ENCODE measurements at places on chromosomes 16 and 17.
A peak's percentile ranks its signal among the peaks of the same experiment; 100 is the strongest.

DNA sequence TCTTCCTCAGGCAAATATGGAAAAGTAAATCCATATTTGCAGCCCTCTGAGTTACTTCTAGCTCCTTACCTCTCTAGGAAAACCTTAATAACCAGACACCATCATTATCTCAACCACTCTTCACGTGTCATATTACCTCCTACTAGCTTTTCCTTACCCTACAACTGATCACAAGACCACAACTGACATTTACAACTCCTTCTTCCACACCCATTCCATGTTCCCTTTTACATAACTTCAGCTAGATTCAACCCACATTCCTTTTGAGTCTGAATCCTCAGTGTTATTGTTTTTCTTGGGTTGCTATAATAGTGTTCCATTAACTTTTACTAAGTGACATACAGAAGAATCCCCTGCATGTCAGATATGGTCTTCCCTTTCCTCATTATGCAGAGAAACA, 4.7 kb upstream of the OR1E2 start:
- no peak for DNase-seq

GRCh38 chr17:15409721-15410250, 57.6 kb downstream of the CDRT4 start:
- no peak for DNase-seq

GRCh38 chr16:12391956-12392355, 411.7 kb downstream of the CPPED1 start:
- no peak for DNase-seq

- DNase-seq, result no peak
Measured at GRCh38 chr17:6366221-6366666, 68.7 kb downstream of the AIPL1 start.

DNA sequence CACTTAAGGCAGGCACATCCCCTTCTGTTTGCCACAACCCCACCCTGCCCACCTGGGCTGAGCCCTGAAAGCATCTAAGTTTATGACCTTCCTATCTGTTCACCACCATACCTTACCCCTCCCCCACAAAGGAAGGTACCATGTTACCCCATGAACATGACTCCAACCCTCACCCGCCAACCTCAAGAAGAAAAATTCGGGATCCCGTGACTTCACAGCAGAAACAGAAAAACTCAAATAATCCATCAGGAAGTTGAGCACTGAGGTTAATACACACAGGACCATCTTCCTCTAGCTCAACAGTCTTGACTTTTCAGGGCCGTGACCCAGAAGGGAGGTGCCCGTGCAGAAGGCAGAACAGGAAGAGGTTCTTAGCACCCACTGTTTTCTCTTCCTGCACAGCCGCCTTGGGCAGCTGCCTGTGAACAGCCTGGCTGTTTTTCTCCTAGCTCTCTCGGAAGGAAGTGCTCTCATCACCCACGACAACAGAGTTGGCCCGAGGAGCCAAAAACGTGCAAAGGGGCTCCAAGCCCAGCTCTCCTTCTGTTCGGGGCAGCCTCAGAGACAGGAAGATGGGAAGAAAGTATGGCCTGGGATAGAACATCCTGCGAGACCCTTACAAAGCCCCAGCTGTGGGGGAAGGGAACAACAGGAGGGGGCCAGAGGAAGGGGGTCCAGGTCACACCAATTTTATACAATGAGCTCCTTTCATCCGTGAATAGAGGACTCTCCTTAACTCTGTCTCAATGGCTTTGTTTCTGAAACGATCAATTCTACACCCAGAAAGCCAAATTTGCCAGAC, 101.1 kb downstream of the XYLT1 start:
- no peak for DNase-seq

GRCh38 chr16:85062845-85063244, 35.2 kb downstream of the KIAA0513 start:
- DNase-seq, result no peak

- DNase-seq, result no peak
Measured at GRCh38 chr17:80097844-80098691, 3.3 kb upstream of the GAA start.

DNA sequence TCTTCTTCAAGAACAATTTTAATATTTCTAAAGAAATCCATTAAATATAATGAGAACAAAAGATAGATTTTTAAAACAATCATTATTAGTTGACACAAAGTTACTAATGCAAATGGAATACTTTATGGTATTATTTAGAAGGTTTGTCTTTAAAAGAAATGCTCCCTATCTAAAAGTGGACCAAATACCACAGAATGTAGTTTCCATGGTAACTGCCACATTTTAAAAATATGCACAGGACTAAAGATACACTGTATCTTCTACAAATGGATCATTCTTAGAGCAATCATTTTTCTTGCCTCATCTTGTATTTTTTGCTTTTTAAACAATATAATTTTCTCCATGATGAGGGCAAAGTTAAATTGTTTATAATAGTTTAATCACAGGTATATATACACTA, 296.0 kb downstream of the CEP112 start:
- no peak for DNase-seq

- peak; percentile 61 for DNase-seq
Measured at GRCh38 chr16:55418586-55418985, 60.4 kb upstream of the MMP2 start.

- no peak for DNase-seq
Measured at GRCh38 chr17:36989173-36989572, 40.4 kb downstream of the AATF start.

GRCh38 chr17:63378411-63379375, 67.4 kb downstream of the CYB561 start:
- DNase-seq, result no peak

GRCh38 chr16:80896776-80897175, 92.4 kb upstream of the CDYL2 start:
- DNase-seq, result peak; percentile 26

DNA sequence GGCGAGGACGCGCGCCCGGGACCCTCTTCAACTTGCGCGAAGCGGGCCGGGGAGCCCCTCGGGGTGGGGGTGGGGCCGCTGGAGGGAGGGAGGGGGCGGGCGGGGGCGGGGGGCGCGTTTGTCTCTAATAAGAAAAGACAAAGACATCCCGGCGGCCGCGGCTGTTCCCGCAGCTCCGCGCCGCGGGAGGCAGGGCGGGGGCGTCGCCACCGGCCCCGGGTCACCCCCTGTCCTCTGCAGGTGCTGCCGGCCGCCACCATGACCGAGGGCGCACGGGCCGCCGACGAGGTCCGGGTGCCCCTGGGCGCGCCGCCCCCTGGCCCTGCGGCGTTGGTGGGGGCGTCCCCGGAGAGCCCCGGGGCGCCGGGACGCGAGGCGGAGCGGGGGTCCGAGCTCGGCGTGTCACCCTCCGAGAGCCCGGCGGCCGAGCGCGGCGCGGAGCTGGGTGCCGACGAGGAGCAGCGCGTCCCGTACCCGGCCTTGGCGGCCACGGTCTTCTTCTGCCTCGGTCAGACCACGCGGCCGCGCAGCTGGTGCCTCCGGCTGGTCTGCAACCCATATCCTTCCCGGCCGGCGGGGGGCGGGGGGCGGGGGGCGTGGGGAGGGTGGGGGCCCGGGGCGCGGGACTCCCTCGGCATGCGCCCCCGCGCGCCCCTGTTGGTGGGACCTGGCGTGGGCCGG, 714 bp downstream of the CACNA1H start:
- DNase-seq, result no peak

GRCh38 chr17:67324330-67324729, 42.0 kb downstream of the PSMD12 start:
- DNase-seq, result no peak

DNA sequence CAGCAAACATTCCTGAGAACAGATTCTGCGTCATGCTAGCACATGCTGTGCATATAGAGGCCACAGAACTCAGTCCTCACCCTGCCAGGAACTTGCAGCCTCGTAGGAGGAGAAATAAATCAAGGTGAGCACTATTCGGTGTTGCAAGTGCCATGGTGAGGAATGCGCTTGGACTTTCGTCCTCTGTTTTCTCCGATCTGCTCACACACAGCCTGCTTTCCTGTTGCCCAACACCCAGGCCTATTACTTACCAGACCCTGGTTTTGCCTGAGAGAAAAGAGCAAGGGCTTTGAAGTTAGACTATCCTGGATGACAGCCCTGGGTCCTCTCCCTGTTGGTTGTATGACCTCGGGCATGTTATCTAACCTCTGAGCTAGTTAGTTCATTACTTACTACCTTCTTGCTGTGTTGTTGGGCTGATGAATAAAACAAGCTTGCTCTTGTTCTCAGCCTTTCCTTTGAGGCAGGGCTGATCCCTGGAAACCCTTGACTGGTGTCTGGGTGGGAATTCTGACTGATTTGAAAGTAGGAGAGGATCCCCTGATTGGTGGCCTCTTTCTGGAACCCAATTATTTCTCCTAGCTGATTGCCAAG, 2.9 kb downstream of the ACSF2 start:
- DNase-seq, result no peak

DNA sequence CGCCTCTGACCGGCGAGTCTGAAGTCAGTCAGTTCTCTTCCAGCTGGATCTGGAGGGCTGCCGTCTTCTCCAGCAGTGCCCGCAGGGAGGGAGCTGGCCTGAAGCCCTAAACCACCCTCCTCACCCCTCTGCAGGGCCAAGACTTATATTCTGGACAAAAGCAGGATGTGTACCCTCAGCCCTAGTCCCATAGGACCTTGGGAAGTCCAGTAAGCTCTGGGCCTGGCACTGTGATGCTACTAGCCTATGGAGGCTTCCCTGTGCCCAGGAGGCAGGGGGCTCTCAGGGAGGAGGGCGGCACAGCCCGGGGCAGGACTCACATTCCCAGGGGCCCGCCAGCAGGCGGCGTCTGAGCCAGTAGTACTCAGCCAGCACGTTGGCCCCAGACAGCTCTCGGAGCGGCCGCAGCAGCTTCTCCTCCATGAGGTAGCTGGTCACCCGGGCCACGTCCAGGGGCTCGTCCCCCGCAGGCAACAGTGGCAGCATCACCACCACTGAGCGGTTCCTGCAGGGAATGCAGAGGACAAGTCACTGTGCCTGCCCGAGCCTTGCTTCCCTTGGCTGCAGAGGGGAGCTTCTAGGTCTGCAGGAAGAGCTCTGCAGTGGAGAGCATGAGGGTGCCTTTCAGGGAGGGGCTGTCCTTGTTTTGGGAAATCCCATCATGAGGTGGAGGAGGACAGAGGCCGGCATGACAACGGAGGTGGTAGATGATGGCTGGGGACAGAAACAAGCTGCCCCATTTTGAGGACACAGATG, 41.7 kb downstream of the RMI2 start:
- peak; percentile 29 for DNase-seq

GRCh38 chr17:79301469-79301868, 226.8 kb downstream of the ENGASE start:
- DNase-seq, result no peak

- no peak for DNase-seq
Measured at GRCh38 chr17:56292010-56292409, 138.7 kb downstream of the ANKFN1 start.

DNA sequence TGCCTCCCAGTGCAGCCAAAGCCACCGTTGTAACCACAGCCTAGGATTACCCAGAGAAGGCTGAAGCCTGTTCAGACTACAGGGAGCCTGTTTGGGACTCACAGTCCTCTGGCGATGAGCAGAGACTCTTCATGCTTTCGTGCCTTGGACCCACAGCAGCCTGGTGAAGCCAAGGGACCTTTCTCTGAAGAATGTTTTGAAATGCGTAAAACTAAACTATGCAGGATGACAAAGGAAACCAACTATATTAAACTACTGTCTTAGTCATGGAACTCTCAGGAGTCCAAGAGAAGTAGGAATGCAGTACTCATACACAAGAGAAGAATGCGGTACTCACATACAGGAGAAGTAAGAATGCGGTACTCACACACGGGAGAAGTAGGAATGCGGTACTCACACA, 20.9 kb downstream of the ABR start:
- DNase-seq, result no peak

GRCh38 chr17:45895969-45896785, 1.8 kb downstream of the MAPT start:
- DNase-seq, result peak; percentile 34

DNA sequence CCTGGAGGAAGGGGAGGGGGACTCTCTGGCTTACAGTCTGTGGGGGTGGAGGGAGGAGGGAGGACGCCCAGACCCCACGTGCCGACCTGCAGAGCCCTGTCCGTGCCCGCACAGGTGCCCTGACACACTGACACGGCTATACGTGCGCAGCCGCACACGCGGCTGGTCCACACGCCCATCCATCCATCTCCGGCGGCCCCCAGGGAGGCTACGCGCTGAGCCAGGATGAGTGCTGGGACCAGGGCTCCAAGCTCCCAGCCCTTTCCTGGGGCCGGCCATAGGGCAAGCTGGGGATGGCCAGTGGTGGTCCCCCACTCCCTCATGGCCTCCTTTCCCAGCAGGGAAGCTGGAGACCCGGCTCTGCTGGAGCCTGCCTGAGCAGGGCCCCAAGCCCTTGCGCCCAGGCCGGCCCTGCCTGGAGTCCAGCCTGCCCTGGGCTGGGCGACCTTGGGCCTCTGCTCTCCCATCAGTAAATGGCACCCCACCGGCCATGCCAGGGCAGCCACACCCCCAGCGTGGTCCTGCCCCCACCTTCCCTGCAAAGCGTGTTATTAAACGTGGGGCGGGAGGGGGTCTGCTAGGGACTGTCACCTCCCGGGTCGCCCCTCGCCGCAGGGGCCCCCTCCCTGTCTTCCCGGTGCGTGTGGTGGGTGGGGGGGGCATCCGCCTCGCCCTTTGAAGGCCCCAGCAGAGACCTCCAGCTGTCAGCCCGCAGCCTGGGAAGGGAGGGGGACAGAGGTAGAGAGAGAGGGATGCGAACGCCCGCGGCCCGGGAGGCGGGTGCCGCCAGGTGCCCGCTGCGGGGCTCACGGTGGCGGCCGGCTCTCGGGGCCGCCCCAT, 863 bp downstream of the CASKIN1 start:
- DNase-seq, result no peak

DNA sequence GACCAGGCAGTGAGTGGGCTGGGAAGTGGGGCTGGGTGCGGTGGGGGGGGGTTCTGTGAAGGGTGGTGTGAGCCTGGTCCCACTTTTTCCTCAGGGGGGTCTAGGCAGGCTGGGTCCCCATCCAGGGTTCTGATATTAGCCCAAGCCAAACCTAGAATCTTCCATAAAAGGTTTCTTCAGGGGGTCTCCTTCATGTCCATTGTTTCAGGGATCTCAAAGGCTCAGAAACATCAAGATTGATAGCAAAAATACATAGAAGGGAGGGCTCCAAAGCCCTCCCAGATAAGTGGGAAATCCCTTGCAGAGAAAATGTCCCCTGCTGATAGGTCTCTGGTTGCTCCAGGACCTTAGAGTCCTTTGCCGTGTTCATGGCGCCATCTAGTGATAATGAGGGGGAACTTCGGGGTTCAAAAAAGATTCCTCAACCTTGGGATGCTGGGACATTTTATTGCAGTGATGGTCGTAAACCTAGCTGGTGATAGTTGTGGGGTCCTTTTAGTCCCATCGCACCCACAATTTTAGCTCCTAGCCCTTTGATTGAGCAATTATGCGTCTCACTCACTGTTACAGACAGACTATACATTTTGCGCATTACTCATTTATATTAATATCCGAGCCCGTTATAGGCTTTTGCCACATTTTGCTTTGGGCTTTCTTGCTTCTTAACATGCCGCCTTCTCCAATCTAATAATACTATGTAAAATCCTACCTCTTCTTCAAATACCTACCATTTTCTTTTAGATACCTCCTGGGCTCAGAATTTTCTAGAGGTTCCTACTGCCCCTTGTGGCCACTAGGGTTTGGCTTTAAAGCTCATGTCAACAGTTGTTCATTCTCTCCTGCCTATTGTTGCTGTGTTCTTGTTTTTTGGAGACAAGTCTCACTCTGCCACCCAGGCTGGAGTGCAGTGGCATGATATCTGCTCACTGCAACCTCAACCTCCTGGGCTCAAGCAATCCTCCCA, 35.1 kb downstream of the IGF2BP1 start:
- DNase-seq, result peak; percentile 90

GRCh38 chr17:34714475-34715410, 135.4 kb downstream of the TMEM132E start:
- no peak for DNase-seq

- peak; percentile 53 for DNase-seq
Measured at GRCh38 chr16:48413272-48413671, 28.1 kb upstream of the SIAH1 start.

GRCh38 chr16:2278956-2279800, 11.3 kb upstream of the RNPS1 start:
- DNase-seq, result no peak
